Activated T-cell treated with anti-CD3 and anti-CD28 coated beads, Interleukin-2, amount 50 U/mL, for 4 hours (primary cell): ENCODE measurements at places on chromosomes 3 and 15. TPM values are rescaled to one million over a fixed set of nuclear protein-coding genes. Genes with fewer than 3 reads are reported as not detected.

AHSG gene
- total RNA-seq, result 0.86 TPM

- no peak for DNase-seq
Observed at GRCh38 chr3:65689436-65689835, 349.3 kb downstream of the MAGI1 start.

GADL1 gene
- total RNA-seq, result not detected

GRCh38 chr3:101803173-101803782 lies 24.3 kb downstream of the NXPE3 start:
- DNase-seq, result peak; percentile 21

DNA sequence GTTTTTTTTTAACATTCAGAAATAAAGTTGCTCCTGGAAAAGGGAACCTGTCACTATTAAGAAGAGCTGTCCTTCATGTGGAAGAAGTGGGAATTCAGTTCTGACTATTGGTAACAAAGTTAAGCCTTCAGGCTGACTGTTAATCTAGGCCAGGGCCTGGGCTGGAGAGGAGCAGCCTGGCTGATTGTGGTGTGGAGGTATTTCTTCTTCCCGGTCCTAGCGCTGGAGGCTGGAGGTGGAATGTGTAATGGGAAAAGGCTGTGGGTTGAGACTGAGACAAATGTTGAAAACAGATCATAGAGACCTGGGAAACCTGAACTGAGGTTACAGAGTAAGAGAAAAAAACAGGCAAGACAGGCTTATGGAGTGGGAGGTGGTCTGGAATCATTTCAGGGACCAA lies 23.8 kb upstream of the SH3BP5 start:
- DNase-seq, result no peak

LMAN1L gene
- 0.40 TPM for total RNA-seq

DNA sequence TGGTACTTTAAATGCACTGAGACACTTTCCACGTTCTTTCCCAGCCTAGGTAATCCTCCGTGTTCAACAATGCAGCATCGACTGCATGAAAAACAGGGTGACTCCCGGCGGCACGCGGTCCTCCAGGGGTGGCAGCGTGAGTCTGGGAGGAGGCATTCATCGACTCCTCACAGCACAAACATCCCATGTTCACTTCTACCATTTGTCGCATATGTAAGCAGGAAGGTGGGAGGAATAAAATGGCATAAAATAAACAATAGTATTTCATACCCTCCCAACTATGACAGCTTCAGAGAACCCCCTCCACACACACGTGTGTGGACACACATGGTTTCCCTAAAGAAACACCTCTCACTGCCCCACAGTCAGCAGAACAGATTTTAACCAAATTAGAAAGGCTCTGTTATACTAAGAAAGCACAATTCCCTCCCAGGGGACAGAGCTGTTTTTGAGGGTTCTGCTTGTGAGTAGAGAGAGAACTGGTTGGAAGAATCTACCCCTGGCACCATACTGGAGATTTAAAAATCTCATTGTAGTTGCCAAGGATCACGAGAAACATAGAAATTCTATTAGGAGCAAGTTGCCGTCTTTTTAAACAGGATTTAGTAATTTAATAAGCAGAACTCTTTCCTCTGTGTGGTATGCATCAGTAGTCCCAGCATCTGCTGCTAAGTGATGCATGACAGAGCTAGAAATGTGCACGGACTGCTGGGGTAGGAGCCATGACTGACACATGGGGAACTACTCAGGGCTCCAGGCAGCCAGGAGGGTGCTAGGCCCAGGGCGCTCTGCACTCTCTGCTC lies 6.0 kb downstream of the FAM43A start:
- DNase-seq, result no peak

SYNPR gene
- total RNA-seq, result not detected

GRCh38 chr3:82384181-82384580 lies 622.7 kb upstream of the GBE1 start:
- DNase-seq, result no peak

DNA sequence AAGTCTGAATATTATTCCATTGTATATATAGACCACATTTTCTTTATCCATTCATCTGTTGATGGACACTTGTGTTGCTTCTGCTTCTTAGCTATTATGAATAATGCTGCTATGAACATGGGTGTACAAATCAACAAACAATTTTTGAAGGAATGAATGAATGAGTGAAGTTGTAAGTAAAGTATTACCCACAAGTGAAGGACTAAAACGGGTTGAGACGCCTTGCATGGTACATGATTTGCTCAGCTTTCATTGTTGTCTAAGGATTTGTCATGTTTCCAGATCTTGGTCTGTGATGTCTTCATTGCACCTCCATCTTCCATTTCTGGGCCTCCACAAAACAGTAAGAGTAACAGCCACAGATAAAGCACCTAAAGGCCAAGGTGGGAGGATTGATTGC lies 20.5 kb downstream of the IFT122 start:
- no peak for DNase-seq

- no peak for DNase-seq
Observed at GRCh38 chr15:89192136-89192535, 29.2 kb downstream of the RLBP1 start.

DNA sequence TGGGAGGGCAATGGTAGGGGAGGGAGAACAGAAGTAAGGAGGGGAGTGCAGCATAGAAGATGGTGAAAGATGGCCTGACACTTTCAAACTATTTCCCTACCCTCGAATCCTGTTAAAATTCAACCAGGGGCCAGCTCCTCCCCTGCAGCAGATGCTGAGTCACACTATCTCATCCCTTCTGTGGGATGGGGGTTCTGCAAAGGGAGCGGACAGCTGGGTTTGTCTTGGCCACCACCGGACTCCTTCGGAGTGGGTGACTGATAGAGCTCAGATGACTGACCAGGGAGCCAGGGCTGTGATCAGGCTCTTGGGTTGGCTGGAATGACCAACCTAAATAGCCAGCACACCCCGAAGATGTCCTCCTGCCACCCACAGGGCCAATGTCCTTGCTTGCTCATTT lies 33.6 kb upstream of the TMCC1 start:
- no peak for DNase-seq

DNA sequence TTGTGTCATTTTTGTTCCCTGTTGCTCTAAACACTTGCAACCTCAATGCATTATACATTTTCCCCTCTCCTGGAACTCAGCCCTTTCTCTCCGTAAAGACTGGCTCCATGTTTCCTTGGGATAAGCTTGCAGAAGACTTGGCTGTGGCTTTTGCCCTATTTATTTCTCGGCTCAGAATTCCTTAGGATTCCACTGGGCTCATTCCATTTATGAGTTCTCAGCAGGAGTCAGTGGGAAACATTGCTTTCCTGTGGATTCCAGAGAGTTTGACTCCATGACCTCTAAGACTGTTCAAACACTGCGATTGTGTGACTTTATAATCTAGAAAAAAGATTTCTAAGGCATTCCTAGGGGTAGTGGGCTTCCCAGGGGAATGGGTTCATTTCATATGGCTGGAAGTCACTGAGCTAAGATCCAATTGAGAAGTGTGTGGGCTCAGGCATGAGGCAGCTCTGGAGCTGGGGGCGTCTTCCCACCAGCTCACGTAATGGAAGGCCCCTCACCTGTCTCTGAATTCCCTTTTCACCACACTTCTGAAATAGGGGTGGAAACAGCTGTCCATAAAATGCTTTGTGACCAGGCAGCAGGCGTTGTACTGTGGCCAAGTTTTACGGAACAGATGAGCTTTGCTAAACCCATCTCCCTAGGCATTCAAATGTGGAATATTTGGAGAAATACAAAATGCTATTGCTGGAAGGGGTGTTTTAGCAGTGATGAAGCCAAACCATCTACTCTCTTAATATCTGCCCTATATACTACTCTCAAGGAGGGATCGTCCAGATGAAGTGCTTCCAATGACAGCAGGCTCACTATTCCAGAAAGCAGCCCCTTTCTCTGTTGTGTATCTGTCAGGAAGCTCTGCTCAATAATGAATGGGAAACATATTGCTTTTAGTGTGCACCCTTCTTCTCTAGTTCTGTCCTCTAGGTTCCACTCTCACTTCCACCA lies 91.8 kb upstream of the BCL6 start:
- DNase-seq, result no peak

GRCh38 chr3:125156456-125156855 lies 56.1 kb downstream of the SLC12A8 start:
- no peak for DNase-seq

DNA sequence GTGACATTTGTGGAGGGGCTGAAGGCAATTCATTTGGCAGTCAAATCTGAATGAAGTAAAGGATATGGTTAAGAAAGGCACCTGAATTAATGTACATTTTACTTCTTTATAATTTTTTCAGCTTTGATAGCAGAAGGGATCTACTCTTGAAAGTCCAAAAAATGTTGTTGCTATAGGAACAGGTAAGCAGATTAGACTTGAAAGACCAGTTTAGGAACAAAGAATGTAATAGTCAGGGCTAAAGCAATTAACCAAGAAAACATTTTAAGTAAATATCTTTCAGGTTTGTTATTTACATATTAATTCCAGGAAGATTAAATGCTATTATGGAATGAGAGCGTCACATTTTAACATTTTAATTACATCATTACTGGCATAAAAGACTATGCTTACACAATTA lies 1.1 kb downstream of the ATP13A4 start:
- DNase-seq, result no peak

DNA sequence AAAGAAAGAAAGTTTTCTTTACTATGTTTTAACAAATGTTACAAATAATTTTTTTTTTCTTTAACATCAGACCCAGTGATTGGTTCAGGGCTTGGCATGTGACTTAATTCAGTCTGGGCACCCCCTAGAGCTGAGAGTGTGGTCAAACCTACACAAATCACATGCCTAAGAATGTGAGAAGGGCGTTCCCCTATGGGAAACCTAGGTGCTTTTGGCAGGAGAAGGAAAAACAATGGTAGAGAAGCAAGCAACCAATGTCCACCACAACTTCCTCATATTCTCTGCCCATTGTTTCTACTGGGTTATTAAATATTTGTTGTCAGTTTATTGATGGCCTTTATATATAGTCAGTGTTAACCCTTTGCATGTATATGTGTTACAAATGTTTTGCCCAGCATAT lies 21.4 kb upstream of the PIAS1 start:
- DNase-seq, result no peak

MTFMT gene
- 25.2 TPM for total RNA-seq

DNA sequence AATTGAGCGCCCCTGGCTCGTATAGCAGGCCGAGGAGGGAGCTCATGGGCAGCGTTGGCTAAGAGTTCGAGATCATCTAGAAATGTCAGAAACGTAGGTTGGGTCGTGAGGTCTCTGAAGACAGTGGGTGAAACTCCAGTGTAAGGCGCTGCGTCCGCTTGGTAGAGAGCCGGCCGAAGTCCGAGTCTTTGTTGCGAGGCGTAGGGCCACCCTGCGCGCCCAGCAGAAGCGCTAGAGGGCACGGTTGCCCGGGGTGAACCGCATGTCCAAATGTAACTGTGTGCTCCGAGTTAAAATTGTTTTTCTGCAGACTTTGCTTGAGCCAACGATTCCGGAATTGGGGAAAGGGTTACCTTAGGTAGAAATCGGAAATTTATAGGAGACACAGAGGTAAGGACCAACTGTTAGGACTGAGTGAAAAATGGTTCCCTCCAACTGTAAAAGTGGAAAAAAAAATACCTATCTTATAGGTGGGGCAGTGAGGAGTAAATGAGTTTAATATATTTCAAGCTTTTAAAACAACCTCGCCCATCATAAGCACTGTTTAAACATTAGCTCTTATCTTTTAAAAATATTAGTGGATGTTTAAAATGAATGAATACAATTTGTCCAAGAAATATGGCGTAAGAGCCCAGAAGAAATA lies 993 bp upstream of the SIAH2 start:
- DNase-seq, result no peak

GRCh38 chr3:100159331-100160153 lies 45.2 kb upstream of the FILIP1L start:
- DNase-seq, result no peak

DNA sequence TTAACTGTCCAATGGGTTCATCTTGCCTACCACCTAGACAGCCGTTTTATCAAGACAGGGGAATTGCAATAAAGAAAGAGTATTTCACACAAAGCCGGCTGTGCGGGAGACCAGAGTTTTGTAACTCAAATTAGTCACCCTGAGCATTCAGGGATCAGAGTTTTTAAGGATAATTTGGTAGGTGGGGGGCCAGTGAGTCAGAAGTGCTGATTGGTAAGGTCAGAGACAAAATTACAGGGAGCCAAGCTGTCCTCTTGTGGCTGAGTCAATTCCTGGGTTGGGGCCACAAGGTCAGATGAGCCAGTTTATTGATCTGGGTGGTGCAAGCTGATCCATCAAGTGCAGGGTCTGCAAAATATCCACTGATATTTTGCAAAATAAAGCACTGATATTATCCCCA lies 29.9 kb upstream of the GPD1L start:
- no peak for DNase-seq

- no peak for DNase-seq
Observed at GRCh38 chr15:98694161-98694560, 45.8 kb downstream of the IGF1R start.

DNA sequence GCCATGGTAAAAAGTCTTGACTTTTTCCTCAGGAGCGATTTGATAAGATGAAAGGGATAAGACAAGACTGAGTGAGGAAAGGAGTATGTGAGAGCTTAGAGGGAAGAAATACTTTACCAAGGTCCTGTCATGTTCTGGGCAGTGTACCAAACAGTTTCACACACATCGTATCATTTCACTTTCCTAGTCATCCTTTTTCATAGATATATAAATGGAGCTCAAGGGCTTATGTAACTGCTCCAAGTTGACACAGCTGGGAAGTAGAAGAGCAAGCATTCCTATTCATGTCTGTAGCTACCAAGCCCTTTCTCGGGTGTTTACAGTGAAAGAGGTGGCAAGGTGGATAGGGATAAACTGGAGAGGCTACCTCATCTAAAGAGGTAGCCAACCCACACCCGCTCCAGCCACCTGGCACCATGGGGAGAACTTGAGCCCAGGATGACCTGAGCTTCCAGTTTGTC lies 57.4 kb downstream of the MRPS25 start:
- no peak for DNase-seq

ISY1 gene
- total RNA-seq, result 93.9 TPM

DNA sequence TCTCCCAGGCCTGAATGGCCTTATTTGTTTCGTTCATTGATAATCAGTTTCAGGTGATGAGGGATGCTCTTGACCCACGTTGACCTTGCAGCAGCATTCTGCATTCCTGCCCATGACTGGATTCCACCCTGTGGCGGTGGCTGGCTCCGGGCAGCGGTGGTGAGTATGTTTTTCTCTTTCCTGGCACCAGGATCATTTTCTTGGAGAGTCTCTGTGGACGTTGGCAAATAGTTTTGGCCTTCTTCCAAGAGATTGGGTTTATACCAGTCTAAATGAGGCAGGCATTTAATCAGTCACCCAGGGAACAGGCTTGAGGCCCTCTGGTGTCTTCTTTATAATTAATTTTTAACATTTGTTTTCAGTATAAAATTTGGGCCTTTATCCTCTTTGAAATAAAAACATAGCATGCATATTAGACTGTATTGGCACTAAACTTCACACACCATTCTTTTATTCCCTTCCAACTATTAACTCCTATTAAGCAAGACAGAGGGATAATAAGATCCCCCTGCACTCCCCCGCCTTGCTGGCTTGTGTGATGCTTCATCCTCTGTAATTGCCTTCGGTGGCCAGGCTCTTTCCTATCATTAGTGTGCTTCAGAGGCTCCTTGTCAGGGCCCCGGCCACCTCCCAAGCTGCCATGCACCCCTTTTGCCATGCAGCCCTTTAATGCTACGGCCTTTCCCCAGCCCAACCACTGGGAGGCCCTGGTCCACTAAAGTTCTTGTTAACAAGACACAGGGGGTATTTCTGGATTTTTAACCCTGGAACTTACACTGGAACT lies 176.2 kb upstream of the TOPAZ1 start:
- DNase-seq, result no peak

- no peak for DNase-seq
Observed at GRCh38 chr3:140384876-140385275, 293.0 kb upstream of the TRIM42 start.
